ENCODE measurements at places on chromosomes 4 and X.

GRCh38 chr4:118927974-118928373, 39.3 kb downstream of the SYNPO2 start:
- DNase-seq: peak; percentile 16

GRCh38 chr4:6641164-6641970, 882 bp downstream of the MRFAP1 start:
- peak; percentile 25 for DNase-seq

DNA sequence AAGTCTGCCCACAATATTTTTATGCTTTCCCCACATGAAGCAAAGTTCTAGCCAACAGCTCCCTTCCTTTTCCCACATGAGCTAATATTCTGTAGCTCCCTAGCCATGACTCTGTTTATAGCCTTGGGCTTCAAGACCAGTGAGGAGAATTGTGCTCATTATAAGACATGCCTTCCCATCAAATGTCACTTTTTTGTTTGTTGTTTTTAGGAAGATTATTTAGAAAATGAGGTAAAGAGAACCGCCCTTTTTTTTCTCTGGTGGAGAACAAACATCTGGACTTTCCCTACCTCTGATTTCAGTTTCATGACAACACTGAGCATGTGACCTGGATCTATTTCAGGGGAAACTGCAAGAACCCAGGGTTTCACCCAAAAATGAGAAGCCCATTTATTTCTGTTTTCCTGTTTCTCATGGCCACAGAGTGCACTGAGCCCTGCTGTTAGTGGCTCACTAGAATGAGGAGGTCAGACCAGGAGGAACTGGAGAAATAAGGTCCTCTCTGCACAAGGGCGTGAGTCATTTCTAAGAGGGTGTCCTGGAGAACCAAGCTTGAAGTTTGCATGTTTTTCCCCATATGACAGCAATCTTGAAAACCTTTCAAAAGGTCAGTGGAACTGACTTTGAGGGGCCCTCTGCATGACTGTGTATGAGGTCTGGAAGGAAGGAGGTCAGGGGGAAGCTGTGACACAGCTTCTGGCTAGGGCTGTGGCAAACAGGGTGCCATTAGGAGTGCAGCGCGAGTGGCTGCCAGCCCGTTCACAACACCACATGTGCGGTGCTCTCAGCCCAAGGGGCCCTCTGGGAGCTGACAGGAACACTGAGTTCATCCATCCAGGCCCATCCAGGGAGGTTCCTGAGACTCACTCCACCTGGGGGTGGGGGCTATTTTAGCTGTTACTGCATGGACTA, 55.2 kb downstream of the CHST7 start:
- DNase-seq: no peak

DNA sequence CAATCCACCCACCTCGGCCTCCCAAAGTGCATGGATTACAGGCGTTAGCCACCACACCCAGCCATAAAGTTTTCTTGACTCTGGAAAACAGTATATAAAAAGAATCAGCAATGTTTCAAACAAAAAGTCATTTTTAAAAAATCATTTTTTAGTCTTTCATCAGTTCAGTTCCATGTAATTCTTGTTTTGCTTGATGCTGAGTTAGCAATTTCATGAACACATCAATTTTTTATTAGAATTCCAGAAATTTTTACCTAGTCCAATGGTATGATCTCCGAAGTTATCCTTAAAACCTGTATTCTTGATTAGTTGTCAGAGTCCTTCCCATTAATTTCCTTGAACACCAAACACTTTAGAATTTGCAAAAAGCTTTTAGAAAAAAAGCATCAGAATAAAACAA, 56.8 kb downstream of the RCHY1 start:
- no peak for DNase-seq

DNA sequence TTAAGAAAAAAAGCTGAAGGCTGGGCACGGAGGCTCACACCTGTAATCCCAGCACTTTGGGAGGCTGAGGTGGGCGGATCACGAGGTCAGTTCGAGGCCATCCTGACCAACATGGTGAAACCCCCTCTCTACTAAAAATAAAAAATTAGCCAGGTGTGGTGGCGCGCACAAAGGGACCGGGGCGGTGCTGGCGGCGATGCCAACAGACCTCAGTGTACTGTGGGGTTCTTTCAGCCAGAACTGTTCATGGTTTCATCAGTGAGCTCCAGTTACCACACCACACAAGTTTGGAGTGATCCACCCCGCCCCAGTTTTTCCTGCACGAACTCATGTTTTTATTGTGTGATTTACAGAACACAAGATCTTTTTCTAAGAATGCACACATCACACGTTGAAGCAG, 21.2 kb upstream of the IRAK1 start:
- DNase-seq: no peak

Data from NCI-H2029 (cell line).